ENCODE measurements at places on chromosomes 1 and 21.

- DNase-seq = no peak
Measured at GRCh38 chr1:170145770-170146676, at the start of gene NTMT2. Gene NTMT2 (plus strand): TSS chr1:170145959. CDS start chr1:170146108, 149 bp downstream.

DNA sequence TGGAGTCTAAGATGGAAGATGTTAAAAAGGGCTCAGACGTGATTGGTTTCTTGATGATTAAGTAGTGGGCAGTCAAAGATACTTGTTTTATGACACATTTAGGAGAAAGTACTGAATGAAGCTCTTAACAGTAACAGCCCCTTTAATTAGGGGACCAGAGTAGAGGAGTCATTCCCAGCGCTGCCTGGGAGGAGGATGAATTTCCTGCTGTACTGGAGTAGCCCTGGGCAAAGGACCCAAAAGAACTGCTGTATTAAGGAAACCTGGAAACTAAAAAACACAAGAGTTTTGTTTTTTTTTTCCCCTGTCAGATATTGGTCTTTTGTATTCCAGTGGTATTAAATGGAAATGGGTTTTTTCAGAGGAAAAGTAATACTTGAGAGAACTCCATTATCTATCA is 126.5 kb downstream of the NFIA start:
- DNase-seq = no peak

DNA sequence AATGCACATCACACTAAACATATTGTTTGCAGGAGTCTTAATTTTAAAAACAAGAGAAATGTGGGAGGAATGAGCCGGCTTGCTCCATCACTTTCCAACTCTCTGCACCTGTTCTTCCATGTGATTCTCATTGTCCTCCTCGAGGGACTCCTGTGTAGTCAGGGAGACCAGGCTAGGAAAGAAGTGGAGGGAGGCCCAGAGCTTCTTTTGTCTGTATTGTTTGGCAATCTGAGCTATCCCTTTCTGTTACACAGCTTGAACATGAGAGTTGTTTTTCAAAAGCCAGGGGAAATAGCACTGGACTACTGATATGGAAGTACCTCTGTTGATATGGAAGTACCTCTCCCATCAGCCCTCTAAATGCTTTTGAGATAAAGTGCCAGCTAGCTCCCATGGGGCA is 18.8 kb upstream of the LRRC8D start:
- no peak for DNase-seq

- no peak for DNase-seq
Measured at GRCh38 chr1:204075890-204076846, 3.3 kb downstream of the SOX13 start.

DNA sequence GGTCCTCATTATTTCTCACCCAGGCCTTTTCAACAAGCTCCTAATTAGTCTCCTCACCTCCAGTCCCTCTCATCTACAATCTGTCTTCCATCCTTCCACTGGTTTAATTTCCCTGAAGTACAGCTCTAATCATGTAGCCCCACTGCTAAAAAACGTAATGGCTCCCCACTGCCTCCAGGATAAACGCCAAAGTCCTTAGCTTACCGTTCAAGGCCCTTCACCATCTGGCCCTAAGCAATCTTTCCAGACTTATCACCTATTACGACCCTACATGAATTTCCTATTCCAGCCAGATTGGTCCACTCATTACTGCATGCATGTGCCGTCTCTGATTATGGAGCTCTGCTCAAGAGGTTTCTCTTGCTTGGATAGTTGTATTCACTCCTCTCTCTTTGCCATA is 83.1 kb upstream of the DAB1 start:
- no peak for DNase-seq

DNA sequence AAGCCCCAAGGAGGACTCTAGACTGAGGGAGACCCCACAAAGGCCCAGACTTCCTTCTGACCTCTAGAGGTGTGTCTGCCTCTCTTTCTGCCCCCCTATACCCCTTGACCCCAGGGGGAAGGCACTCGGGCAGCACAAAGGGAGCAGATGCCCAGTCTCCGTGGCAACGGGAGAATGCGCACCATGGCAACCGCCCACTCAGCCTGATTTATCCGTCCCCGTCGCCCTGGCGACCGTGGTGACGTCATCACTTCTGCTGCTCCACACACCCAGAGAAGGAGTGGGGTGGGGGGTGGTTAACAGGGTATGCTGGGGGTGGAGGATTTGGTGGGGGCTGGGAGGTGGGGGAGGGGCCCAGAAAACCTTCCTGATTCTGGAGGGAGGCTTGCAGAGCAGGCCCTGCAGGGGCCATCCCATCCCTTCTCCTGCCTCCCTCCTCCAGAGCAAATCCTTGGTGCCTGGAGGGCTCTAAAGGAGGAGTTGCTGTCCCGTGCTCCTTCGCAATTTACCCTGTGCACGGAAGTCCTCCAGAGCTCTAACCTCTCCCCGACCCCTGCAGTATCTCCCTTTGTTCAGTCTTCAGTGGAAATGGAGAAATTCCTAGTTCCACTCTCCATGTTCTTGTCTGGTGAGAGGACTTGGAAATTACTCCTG is 6.3 kb downstream of the CELF3 start:
- DNase-seq = peak; percentile 59

DNA sequence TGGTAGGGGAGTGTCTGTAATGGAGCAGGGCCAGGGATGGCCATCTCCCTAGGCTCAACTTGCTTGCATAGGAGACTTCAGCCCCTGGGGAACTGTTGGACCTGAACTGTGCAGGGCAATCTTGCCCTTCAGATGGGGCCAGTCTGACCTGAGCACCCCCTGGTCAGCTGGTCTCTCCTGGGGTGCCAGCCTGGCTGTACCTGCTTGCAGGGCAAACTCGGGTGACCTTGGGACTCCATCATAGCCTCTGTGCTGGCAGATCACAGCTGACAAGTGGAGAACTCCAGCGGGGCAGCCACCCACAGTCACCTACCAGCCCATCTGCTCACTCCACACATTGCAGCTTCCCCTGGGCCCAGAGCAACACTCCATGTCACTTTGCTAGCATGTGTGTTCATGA is 8.1 kb downstream of the SPRR2A start:
- DNase-seq = no peak

DNA sequence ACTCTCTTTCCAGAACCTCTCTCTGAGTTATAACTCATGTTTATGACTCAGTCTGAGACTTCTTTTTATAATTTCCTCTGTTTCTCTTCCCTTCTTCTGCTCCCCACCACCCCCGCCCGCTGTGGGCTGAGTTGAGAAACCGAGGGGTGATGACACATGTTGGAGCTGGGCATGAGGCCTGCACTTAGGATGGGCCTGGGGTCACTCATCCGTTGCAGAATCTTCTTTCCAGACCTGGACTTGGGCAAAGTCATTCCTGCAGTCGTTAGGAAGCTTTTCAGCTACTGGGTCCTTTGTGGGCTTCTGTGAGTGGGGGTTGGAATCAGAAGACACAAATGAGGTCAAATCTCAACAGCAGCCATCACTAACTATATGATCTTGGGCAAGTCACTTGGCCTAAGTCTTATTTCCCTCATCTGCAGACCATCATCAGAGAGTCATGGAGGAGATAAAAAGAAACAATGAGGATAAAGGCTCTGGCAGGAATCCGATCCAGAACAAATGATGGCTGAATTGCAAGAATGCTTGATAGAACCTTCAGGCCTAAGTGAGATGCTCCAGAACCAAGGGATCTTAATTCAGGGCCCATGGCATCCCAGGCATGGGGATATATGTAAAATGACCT is 53.4 kb downstream of the RPS6KA1 start:
- DNase-seq = peak; percentile 57

DNA sequence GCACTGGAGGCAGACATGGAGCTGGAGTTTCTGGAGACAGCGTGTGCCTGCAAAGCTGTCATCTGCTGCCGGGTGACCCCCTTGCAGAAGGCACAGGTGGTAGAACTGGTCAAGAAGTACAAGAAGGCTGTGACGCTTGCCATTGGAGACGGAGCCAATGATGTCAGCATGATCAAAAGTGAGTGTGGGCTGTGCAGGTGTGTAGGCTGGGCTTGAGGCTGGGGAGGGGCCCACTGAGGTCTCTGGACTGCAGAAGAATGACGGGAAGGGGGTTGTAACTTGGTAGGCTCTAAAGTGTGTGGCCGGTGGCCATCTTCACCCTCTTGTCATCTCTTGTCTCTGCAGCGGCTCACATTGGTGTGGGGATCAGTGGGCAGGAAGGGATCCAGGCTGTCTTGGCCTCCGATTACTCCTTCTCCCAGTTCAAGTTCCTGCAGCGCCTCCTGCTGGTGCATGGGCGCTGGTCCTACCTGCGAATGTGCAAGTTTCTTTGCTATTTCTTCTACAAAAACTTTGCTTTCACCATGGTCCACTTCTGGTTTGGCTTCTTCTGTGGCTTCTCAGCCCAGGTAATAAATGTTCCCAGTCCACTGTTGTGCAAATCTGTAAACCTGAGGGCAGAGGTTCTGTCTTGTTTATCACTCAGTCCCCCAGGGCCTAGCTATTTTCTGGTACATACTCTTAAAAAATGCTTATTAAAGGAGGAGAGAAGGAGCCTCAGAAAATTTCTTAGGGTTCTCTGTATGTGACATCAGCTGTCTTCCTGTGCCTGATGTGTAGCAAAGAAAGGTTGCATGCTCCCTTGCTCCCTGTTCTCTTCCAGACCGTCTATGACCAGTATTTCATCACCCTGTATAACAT is 19.9 kb downstream of the ATP8B2 start:
- DNase-seq = peak; percentile 66

- no peak for DNase-seq
Measured at GRCh38 chr1:184838504-184838951, 83.9 kb upstream of the EDEM3 start.

GRCh38 chr1:59173721-59174120 is 123.2 kb upstream of the FGGY start:
- no peak for DNase-seq

- peak; percentile 31 for DNase-seq
Measured at GRCh38 chr1:115595279-115596079, 46.3 kb upstream of the VANGL1 start.
